ENCODE measurements at places on chromosomes 16 and 17.

DNA sequence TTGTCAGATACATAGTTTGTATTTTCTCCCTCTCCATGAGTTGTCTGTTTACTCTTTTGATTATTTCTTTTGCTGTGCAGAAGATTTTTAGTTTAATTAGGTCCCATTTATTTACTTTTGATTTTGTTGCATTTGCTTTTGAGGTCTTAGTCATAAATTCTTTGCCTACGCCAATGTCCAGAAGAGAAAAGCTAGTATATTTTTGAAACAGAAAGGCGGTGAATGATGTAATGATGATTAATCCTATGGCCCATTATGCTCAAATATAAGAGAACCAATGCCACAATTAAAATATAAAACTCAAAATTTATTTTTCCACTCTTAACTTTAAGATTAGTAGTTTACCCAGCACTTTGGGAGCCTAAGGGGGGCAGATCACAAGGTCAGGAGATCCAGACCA lies 59.8 kb upstream of the SMIM36 start:
- DNase-seq, result no peak

DNA sequence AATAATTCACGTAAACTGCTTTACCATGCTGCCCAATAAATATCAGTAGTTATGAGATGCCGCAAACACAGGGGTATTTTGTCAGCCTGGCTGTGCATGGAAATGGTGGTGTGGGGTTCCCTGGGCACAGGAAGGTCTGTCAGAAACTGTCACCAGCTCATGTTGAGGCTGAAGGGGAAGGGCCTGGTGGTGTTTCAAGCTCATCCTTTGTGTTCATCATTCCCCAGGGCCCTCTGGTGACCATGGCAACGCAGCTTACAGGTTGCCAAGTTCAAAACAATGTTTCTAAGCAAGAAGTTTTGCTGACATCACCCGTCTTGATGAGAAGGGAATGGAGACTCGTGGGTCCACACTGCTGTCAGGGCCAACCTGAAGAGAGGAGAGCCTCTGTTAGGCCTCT lies 348.9 kb upstream of the C16orf82 start:
- DNase-seq, result no peak

GRCh38 chr17:66900126-66901010 lies 64.1 kb upstream of the CACNG4 start:
- DNase-seq, result no peak

DNA sequence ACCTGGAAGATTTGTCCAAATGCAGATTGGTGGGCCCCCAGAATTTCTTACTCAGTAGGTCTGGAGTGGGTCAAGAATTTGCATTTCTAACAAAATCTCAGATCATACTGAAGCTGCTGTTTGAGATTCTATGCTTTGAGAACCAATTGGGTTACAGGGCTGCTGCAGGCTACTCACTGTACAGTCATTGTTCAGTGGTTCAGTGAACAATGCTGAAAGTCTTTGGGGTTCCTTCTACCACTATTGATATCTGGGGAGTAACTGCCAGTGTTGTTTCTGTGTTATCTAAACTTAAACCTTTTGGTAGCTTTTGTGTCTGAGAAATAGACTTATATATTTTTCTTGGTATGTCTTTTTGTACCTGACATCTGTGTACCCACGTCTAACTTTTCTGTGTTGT lies 187.5 kb downstream of the TANC2 start:
- DNase-seq, result no peak

DNA sequence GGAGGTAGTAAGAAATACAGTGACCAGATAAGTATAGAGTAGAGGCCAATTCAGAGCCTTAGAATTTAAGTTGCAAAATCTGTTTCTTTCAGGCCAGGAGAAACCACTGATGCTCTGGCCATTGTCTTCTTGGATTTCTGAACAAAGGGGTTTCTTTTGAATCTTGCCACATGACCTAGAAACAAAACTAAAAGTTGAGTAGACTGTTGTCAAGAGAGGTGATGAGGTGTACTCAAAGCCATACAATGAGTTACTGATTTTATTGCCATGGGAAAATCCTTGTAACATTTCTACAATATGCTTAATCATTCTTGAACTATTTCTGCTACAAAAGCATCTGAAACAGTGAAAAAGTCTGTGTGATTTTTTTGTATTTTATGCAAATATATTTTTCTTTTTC lies 881.3 kb downstream of the CDH11 start:
- no peak for DNase-seq

- DNase-seq, result no peak
Measured at GRCh38 chr17:78844301-78845005, 3.8 kb upstream of the USP36 start.

- DNase-seq, result no peak
Measured at GRCh38 chr17:38338535-38338934, 5.2 kb downstream of the GPR179 start.

DNA sequence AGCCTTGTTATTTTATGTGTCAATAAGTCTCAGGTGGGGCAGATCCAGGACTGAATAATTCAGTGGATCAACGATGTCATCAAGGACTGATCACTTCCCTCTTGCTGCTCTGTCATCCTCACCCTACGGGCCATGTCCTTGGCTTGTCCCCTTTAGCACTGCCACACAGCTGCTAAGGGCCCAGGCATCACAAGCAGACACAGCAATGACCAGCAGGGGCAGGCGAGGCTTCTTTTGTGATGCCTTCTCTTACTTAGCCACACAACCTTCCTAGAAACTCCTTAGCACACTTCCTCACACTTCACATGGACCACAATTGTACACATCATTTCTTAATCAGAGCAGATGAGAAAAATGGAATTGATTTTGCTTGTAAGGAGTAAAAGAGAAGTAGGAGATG lies 356.3 kb upstream of the SOX9 start:
- DNase-seq, result no peak

DNA sequence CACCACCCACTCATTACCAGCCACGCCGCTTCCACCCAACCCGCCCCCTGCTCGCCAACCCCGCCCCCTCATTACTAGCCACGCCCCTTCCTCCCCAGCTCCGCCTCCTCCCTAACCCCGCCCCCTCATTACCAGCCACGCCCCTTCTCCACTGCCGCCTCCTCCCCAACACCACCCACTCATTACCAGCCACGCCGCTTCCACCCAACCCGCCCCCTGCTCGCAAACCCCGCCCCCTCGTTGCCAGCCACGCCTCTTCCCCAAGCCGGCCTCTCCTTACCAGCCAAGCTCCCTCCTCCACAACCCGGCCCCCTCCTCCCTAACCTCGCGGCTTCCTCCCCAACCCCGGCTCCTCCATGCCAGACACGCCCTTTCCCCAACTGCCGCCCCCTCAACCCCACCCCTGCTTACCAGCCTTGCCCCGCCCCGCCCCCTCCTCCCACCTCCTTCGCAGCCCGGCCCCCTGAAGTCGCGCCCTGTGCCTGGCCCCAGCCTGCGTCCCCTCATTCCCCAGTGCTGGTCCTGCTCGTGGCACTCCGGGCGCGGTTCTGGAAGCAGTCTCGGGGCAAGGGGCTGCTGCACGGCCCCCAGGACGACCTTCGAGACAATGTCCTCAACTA lies 7.3 kb downstream of the SLC22A31 start:
- no peak for DNase-seq

GRCh38 chr16:11896486-11897176 lies 19.1 kb downstream of the GSPT1 start:
- DNase-seq, result no peak

- DNase-seq, result no peak
Measured at GRCh38 chr16:46857368-46857945, 26.5 kb upstream of the C16orf87 start.

GRCh38 chr17:77098884-77099545 lies 41.8 kb upstream of the SEC14L1 start:
- no peak for DNase-seq

- DNase-seq, result no peak
Measured at GRCh38 chr17:38917259-38917658, 8.2 kb upstream of the LASP1NB start.

GRCh38 chr17:55969562-55970324 lies 183.5 kb upstream of the ANKFN1 start:
- DNase-seq, result no peak

DNA sequence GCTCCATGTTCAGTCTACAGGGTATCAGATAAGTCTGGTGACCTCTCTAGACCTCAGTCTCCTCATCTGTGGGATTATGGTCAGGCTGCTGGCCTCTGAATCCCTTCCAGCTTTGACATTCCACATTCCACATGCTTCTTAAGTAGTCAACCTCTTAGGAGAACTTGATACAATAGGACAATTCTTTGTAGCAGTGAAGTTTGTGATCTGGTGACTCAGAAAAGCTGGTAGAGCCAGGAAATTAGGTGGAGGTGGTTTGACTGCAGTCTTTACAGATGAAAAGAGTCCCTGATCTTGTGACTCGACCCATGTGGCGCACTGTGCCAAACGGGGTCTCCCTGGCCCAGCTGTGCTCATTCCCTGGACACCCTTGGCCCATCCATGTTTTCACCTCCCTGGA lies 147.8 kb downstream of the NTN1 start:
- no peak for DNase-seq

- DNase-seq, result no peak
Measured at GRCh38 chr17:8337802-8338752, 1.6 kb upstream of the ODF4 start.

DNA sequence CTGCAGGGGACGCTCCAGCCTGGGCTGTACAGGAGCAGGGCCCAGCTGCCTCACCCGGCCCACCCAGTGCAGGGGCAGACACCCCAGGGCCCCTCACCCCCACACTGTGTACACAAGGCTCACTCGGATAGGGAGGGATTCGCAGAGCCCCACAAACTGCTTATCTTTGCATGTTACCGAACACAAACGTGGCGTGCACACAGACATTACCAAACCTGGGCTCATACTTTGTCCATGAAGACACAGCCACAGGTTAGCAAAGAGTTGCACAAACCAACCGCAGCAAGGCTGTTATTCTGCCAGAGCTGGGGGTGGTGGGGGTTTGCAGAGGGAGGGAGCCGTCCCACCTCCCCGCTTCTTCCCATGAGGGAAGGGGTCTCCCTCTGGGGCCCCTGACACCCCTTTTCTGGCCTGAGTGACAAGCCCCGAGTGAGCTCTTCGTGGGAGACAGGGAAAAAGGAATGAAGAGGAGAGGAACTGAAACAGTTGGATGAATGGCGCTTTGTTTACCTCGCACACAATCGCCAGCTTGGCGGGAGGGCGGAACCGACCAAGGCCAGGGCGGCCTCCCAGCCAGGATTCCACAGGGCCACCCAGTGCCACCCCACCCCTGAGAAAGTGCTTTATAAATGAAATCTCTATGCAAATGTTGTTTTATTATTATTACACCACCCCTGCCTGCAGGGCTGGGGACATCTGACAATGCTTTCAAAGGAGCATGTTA lies 434 bp upstream of the CPSF4L start:
- DNase-seq, result no peak

- DNase-seq, result no peak
Measured at GRCh38 chr17:76199469-76199868, 40.8 kb downstream of the RNF157 start.

DNA sequence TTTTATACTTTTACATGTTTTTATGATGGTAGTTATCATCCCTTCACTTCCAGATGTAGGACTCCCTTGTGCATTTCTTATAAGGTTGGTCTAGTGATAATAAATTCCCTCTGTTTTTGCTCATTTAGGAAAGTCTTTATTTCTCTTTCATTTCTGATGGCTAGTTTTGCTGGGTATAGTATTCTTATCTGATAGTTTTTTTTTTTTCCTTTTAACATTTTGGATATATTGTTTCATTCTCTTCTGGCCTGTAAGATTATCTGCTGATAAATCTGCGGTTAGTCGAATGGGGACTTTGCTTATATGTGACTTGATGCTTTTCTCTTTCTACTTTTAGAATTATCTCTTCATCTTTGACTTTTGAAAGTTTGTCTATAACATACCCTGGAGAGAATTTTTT lies 153.1 kb upstream of the MPHOSPH6 start:
- no peak for DNase-seq

DNA sequence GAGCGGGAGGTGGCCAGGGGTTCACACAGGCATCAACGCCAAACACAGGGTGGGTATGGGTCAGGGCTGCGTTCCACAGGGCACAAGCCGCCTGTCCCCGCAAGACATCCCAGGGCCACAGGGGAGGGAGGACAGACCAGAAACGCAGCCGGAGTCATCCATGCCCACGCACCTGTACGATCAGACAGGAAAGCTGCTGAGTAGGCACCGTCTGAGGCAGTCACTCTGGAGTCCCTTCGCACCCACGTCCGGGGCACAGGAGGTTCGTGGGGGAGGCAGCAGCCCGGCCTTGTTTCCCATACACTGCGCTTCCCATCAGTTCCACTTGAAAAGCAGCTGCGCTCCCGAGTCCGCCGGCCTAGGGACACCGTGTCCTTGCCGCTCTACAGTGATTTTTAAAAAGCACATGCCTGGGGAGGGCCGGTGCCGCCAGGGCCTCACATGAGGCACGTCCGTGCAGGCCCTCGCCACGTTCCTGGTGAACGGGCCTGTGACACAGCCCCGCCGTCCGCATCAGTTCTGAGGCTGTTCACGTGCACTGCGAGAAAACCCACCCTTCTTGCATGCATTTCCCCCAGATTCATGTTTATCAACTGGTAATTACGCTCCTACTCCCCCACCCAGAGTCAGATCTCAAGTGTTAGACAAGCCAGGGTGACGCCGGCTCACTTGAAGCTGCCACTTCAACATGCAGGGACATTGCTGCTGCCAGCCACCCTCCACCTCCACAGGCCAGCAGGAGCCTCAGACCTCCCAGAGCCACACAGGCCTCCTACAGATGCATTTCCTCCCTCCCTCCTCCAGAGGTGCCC lies 34.8 kb downstream of the WDR45B start:
- DNase-seq, result no peak

GRCh38 chr17:22484826-22485225 lies 792.5 kb downstream of the KCNJ18 start:
- DNase-seq, result no peak

GRCh38 chr16:73025151-73025855 lies 22.6 kb downstream of the ZFHX3 start:
- no peak for DNase-seq

DNA sequence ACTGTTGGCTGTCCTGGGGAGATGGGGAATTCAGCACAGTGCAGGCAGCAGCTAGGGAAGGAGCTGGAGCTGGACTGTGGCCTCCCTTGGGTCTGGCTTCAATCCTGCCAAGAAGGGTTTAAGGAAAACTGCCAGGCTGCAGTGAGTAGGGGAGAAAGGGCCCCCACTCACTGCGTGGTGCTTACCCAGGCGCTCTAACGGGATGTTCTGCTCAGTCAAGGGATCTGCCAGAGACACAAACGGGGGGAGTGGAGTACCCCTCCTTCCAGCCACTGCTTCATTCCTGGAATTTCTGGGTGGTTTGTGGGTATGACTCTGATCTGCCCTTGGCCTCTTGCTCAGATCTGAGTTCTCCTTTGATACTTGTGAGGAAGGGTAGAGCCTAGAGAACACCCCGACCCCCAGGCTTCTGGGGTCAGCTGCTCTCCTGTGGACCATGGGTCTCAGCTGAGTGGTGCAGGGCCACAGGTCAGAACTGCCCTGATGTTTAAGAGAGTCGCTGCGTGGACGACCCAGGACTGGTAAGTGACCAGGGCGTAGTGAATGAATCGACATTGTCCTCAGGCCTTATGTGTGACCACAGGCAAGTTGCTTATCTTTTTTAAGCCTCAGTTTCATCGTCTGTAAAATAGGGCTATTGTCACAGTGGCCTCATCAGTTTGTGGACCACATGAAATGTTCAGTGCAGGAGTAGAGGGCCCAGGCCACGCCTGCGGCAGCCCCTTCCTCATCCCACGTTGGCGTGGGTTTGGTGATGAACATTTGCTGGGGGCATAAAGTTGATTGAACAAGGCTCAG lies 9.6 kb downstream of the CRISPLD2 start:
- DNase-seq, result no peak

- no peak for DNase-seq
Measured at GRCh38 chr17:40352779-40353394, 11.7 kb downstream of the GJD3 start.

Data from stimulated activated CD8-positive, alpha-beta memory T cell treated with anti-CD3 and anti-CD28 coated beads, Interleukin-7, amount 100 ng/mL, for 1 hour (primary cell).